Activated T-helper 9 cell treated with anti-CD3 and anti-CD28 coated beads, Interleukin-2, amount 50 U/mL, for 16 hours (primary cell): ENCODE measurements at places on chromosomes 5 and 9.

GRCh38 chr5:74940782-74941353, 74.7 kb upstream of the FAM169A start:
- no peak for DNase-seq

- no peak for DNase-seq
Measured at GRCh38 chr9:16417749-16418148, 452.7 kb downstream of the BNC2 start.

GRCh38 chr5:136209346-136209910, 16.5 kb upstream of the SMIM32 start:
- DNase-seq: no peak

DNA sequence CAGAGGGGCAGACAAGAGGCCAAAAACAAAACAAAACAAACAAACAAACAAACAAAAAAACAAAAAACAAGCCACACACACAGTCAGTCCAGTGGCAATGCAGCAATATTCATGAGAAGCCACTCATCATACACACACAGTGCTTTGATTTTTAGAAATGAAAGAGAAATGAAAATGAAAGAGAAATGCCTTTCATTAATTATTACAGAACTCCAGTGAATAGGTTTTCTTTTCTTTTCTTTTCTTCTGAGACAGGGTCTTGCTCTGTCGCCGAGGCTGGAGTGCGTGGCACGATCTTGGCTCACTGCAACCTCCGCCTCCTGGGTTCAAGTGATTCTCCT, 36.9 kb downstream of the SPRY4 start:
- no peak for DNase-seq

DNA sequence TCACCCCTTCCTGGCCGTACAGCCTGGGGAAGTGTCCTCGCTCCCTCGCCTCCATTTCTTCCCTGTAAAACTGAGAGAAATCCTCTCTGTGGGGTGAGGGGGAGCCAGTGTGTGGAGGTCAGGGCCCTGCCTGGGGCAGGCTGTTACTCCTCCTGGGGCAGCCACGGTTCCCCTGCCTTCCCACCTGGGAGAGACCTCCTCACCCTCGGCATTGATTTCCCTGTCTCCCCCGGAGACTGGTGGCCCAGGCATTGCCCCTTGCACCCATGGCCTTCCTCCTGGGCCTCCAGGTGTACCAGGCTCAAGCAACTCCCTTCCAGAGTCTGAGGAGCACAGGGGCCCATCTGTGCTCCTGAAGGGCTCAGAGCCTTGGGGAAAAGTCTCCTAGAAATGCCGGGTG, 75.6 kb upstream of the RNU6ATAC start:
- no peak for DNase-seq

- DNase-seq: no peak
Measured at GRCh38 chr9:73845539-73845938, 651.6 kb upstream of the RORB start.

DNA sequence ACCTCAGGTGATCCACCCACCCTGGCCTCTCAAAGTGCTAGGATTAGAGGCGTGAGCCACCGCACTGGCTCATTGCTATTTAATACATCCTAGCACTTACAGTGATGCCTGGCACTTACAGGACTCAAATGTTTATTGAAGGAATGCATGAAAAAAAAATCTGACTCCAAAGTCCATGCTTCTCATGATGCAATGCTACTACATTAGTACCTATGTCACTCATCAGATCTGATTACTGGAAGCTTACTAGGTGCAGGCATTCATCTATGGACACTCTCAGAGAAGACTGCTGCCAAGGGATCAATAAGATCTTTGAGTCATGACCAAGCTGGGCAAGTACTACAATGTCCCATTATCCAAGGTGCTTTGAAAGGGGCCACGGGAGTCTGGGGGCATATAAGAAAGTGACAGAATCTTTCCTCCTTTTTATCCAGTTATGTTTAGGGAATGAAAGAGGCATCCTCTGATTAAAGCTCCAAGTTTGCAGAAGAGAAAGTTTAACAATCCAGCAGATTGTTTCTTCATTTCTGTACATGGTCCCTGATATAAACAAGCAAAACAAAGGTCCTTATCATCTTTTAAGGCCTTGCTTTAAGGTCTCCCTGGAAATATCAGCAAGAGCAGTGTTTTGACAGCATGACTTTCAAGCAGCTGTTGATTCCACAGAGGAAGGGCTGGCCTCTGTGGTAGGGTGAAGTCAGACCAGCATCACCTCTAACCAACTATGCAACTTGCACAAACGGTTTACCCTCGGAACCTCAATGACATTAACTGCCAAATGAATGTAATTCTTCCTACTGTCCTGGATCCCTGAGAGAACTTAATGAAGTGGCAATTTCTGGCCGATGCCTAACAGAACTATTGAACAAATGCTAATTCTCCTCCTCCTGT, 35.9 kb downstream of the ARPC5L start:
- no peak for DNase-seq

GRCh38 chr5:109982966-109983534, 293.3 kb downstream of the MAN2A1 start:
- no peak for DNase-seq
